ENCODE measurements at places on chromosomes 11 and 22.

GRCh38 chr11:109405671-109406070 lies 16.3 kb upstream of the C11orf87 start:
- DNase-seq: no peak

- no peak for DNase-seq
Observed at GRCh38 chr11:20762980-20763379, 93.6 kb downstream of the NELL1 start.

GRCh38 chr22:36160499-36160942 lies at the start of gene APOL3:
TSS of gene APOL3 (minus strand) at chr22:36160755. CDS start at chr22:36149055, 11,700 bp downstream.
- DNase-seq: peak; percentile 42

- no peak for DNase-seq
Observed at GRCh38 chr11:120061036-120061760, 76.7 kb downstream of the TRIM29 start.

- DNase-seq: no peak
Observed at GRCh38 chr11:122040464-122040863, 75.6 kb downstream of the BLID start.

DNA sequence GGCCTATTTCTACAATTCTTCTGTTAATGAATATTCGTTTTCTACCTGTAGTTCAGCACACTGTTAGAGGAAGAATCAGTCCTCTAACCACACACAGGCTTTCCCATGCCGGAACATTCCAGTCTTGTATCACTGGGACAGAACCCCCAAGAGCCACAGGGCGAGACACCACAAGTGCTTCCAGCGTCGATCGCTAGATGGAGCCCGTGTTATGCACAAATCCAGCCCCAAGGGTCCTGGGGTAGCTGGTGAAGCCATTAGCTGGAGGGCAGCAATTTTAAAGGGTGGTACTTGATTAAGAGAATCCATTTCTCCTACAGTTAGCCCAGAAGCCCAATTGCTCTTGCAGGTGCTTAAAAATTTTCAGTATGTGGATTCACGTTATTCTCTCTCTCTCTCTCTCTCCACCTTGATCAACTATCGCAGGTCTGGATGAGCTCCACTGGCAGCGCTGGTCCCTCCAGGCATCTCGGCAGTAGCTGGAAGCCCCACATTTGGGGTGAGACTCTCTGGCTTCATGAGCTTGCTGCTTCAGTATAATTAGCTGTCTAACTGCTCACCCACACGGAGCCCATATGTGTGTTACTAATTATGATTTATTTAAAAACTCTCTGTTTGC lies 148.2 kb upstream of the SNX19 start:
- peak; percentile 15 for DNase-seq
